Germinal center (tissue), 1 donor: ENCODE measurements at places on chromosomes 1 and 21.

DNA sequence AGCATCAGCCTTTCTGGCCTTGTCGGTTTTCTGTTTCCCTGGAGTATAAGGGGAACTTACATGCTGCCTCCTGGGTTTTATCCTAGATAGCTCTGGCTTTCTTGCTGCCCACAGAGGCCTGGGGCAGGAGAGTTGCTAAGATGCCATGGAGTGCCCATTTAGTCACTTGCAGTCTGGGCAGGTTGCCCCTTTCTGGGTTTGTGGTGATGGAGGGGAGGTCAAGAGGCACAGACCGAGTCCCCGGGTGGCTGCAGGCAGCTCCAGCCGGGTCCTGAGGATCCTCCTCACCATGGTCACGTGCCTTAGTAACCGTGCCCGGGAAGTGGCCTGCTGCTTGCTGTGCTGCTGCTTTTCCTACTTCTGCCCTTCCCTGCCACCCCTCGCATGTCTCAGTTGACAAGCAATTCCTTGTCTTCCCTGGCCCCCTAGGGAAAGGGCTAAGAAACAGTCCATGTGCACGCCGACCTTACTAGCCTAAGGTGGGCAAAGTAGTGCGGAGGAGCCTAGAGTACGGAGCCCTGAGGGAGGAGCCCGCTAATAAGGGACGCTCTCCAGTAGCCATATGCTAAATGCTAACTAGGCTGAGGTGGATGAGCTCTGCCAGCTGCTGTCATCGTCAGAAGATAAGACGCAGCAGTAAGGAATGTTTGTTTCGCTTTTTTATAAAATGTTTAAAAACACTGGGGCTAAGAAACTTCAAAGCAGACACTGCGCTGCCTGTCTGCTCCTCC, 34.8 kb downstream of the CLCA1 start:
- no peak for DNase-seq

DNA sequence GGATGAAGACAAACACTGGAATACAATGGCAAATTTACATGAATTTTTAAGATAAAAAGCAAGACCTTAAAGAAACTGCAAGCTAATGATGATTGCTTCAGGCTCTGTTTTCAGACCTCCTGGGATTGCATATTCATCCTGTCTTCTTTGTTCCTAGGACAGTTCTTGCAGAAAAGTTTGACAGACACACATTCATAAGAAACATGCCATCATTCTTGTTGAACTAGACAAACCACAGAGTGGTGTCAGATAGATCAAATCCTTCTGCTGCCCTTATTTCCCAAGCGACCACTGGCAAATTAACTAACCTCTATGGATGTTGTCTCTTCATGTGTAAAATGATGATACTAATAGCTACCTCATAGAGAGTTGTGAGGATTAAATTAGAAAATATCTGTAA, 181.3 kb downstream of the KCTD3 start:
- DNase-seq, result no peak

DNA sequence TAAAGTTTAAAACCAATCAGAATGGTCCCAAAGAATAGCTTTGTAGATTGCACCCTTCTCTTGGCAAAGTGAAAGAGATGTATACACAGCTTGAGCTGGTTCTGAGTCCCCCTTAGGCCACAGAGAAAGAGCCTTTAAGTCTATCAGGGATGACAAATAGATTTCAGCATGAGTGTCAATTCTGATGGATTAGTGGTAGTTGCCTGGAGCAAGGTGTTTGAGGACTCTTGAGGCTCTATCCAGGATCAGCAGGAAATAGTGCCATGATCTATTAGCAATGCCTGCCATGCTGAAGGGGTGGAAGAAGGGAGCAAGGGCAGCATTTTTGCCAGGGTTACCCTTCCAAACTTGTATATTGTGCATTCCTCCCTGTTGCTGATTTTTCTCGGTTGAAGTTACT, 116.6 kb downstream of the ATG4C start:
- no peak for DNase-seq

GRCh38 chr1:209645574-209646452, 6.4 kb downstream of the LAMB3 start:
- no peak for DNase-seq

GRCh38 chr1:116389013-116389412, 16.0 kb downstream of the ATP1A1 start:
- no peak for DNase-seq

DNA sequence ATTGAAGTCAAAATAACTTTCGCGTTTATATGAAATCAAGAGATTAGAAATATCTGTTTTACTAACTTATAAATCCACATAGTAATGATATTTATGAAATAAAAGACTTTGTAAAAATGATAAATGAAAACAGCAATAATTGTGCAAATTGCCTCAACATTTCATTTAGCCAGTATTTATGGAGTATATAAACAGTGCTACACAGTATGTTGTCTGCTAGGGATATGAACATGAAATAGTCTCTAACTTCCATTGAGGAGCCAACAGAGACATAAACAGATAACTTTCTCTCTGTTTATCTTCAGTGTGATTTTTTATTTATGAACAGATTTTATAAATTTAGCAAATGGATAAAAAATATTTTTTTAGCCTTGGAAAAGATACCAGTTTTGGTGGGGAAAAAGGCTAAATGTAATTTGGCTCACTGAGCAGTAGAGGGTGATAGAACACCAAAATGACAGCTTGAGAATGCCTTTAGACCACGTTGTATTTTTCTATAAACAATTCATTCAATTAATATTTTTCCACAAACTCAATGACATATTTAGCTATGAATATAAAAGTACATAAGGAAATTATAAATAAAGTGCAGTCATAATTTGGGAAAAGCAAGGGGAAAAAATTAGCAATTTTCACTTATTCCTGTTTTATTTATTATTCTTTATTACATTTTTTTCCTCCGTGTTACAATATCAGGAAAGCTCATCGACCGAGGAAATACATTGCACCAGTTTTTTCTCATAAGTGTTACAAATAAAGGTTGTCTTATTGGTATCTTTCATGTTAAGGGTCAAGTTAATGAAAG, 47.5 kb upstream of the EEIG2 start:
- peak; percentile 10 for DNase-seq

- no peak for DNase-seq
These were observed 8.9 kb downstream of the HYI start for GRCh38 chr1:43444836-43445235.

DNA sequence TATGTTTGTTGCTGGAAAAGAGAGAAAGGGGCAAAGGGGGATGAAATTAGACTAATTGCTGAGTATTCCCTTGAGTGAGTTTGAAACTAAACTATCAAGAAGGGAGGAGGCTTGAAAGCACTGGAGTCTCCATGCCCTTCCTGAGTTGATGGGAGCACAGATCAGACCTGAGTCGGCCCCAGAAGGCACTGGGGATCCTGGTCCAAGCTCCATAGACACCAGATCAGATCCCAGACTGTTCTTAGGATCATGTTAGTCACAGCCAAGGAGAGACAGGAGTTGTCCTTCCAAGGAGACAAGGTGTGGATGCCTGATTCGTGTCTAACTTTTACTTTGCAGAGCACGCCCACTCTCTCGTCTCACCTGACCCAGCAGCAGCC, 152.3 kb downstream of the NR5A2 start:
- no peak for DNase-seq

DNA sequence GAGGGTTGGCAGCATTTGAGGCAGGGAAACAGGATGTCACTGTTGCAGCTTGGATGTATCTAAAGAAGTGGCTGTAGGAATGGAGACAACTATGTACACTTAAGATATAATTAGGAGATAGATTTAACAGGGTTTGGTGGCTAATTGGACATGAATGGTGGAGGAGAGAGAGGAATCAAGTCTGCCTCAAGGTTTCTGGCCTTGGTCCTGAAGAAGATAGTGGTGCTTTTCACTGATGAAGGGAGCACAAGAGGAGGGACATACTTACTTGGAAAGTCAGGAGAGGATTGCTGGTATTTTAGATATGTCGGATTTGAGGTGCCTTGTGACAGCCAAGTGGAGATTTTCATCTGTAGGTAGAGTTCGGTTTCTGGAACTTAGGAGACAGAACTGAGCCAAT, 123.9 kb downstream of the ST6GALNAC3 start:
- DNase-seq, result no peak

DNA sequence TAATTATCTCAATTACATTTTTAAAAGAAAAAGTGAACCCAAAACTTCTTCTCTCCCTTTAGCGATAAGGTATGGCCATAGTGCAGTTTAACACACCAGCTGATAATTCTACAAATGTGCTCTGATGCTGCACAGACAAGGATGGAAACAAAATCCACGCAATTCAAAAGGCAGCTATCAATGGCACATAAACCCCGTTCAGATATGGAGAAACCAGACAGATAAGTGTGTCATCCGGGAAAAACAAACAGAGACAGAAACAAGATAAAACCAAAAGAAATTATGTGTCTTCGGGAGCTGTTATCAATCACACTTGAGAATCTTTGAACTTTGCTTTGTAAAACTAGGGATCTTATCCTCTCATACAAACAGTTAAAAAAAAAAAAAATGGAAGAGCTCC, 73.6 kb downstream of the SIPA1L2 start:
- DNase-seq, result no peak

GRCh38 chr21:34546542-34546941, 34.5 kb upstream of the KCNE1 start:
- no peak for DNase-seq

DNA sequence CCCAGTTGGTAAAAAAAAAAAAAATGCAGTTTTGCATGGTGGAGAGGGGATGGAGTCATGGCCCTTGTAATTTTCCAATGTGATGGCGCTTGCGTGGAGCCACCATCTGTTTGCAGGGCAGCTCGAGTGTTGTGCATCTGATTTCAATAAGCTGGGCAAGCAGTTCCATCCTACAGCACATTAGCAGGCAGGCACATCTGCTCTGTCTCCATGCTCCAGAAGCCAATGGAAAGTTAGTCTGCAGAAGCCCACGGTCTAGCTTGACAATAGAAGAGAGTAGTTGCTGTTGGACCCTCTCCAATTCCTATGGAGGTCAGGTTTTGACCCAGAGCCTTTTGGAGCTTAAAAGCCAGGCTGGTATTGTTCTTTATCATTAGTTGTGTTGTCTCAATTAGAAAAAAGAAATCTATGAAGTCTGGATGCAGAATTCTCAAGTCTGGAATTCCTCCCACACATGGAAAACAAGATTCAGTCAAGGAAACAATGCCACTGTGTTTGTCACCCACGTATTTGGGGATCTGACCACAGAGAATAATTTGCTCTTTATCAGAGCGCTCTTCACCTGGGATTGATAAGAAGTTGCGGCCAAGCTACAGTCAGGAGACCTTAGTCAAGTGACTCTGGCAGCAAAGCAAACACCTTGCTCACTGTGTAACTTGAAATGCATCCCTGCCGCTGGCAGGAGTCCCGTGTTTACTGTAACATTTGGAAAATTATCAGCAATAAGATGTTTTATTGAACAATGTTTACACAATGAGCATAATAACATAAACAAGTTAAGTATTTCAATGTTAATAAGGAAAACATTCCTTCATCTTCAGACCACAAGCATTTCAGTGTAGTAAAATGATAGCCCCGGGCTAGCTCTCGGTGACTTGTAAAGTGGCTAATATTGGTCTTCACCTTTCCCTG, 20.7 kb downstream of the NGF start:
- DNase-seq, result no peak

DNA sequence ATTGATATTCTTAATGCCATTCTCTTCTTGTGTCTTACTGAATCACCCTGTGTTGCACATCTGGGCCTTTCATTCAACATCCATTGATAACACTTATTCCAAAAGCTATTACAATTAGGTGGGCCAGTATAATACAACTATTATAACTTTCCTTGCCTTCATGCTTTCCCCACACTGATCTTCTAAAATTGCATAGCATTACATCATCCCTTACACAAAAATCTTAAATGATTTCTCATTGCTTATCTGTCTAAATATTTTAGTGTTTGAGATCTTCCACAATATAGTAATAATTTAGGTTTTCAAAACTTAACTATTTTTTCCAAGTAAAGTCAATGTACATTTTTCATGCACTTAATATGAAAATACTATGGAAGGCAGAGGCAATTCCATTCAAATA, 1634.1 kb downstream of the PLA2G4A start:
- DNase-seq, result no peak

GRCh38 chr1:62436039-62436465, 797 bp upstream of the USP1 start:
- no peak for DNase-seq

DNA sequence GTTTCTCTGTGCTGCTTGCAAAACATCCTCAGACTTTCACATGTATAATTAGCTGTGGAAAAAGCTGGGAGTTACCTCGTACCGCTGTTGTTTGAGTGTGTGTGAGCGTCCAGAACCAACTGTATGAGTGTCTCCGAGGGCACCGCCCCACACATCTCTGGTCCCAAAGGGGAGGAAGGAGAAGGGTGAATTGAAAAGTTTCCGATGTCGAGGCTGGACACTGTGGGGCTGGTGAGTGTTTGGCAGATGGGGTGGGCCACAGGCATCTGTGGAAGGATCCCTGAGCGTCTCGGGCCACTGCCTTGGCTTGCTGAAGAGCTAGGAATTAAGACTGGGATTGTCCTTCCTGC, 1.2 kb downstream of the ATP2B4 start:
- DNase-seq, result no peak

DNA sequence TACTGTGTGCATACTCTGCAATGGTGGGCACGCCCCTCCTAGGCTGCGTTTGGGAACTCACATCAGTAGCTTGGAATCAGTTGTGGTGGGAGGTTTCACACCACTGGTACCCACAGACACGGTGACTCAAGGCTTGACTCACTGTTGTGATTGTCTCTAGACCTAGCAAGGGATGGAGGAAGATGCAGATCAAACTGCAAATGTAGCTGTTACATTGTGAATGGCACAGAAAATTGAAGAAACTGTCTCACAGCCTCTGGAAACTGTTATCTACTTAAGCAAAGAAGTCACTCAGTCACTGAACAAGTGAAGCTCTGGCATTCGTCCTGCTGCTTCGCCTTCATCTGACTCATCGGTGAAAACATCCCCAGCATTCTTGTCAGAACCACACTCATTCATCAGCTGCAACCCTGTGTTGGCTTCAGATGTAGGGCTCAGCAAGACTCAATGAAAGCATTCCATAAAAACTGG, 59.5 kb downstream of the POFUT2 start:
- DNase-seq, result no peak

- DNase-seq, result no peak
These were observed 118.8 kb downstream of the LRRC7 start for GRCh38 chr1:69686367-69686984.

DNA sequence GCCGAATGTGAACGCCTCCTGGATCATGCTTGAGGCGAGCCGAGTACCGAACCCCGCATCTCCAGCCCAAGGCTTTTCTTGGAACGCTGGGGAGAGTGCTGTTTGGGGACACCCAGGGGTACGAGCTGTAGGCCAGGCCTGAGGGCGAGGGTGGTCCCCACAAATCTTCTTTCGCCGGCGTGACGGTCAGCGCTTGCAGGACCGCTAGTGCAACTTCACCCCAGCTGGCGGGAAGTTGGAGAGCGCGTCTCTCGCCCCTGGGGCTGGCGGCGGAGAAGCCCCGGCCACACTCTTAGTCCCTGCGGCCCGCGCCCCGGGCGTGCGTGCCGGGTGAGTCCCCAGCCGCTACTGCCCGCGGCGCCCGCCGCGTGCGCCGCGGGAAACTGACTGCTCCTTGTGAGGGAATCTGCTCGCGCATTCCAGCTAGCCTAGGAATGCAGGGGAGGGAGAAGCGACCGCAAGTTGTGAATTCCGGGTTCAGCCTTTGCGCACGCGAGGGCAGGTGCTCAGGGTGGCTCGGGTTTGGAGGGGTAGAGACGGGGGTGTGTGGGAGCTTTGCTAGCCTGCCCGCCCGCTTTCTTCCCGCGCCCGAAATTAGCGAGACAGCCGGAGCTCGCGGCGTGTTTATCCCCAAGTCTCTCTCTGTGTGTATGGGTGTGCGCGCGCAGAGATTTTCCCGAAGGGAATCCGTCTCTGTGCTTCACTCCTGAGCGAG, 884 bp downstream of the LHX4 start:
- DNase-seq, result peak; percentile 24

- no peak for DNase-seq
These were observed 589.7 kb downstream of the DPYD start for GRCh38 chr1:97331165-97331564.

- DNase-seq, result no peak
These were observed 8.4 kb downstream of the TRIM58 start for GRCh38 chr1:247865416-247865815.
